ENCODE measurements at places on chromosomes 7 and 10. TPM values are rescaled to one million over a fixed set of nuclear protein-coding genes. Genes with fewer than 3 reads are reported as not detected.

- DNase-seq = no peak
Observed at GRCh38 chr7:107007007-107007891, 37.3 kb upstream of the PRKAR2B start.

DNA sequence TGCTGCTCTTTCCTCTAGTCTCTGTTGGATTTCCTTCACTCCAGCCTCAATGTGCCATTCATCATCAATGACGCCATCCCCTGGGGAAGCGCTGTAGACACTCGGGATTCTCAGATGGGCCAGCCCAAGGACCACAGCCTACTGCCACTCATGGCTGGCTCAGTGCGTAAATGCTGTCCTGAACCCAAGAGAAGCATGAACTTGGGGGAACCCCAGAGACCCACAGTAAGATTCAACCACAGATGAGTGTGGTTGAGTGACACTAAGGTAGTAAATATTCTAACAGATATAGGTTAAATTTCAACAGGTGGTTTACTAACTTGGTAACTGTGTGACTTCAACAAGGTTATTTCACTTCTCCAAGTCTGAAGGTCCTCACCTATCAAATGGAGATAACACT, 304.1 kb downstream of the GRM8 start:
- no peak for DNase-seq

GRCh38 chr10:100970914-100971811, 1.9 kb downstream of the SEMA4G start:
- DNase-seq = no peak

- no peak for DNase-seq
Observed at GRCh38 chr7:138962561-138963270, 18.5 kb downstream of the KIAA1549 start.

FKBP14 gene
- 2.4 TPM for total RNA-seq

ADRA2A gene
- total RNA-seq = 0.31 TPM

PDE6C gene
- not detected for total RNA-seq

Measured in gastrocnemius medialis (tissue), 4 donors.